ENCODE measurements at places on chromosomes 1 and 21.

GRCh38 chr1:211375949-211376348 lies 49.3 kb downstream of the TRAF5 start:
- no peak for DNase-seq

- no peak for DNase-seq
Observed at GRCh38 chr1:41391834-41392527, 30.7 kb downstream of the FOXO6 start.

GRCh38 chr1:41009466-41009865 lies 12.1 kb downstream of the SLFNL1 start:
- no peak for DNase-seq

GRCh38 chr1:20848162-20848561 lies 61.1 kb upstream of the HP1BP3 start:
- DNase-seq = no peak

DNA sequence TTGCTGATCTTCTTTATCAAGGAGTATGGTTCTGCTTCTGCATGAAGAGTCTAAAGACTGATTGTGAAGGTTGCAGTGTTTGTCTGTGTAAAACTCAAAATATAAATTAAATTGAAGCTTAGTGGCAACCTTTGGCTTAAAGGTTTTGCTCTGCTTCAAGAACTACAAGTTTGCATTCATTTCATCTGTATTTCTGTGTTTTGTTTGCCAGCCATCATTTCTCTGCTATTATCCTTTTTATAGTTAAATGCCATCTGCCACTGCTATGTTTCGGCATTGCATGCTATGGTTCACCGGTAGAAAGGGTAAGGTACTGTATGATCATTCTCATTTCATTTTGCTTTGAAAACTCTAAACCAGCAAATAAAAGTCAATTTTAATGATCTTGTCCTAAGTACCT lies 52.9 kb downstream of the OSBPL9 start:
- DNase-seq = no peak

- DNase-seq = no peak
Observed at GRCh38 chr21:28483301-28484035, 509.2 kb downstream of the LTN1 start.

- no peak for DNase-seq
Observed at GRCh38 chr1:230735447-230735846, 11.7 kb upstream of the CAPN9 start.

GRCh38 chr1:18630511-18631495 lies at the start of gene PAX7:
PAX7 (plus strand) TSS chr1:18630846; CDS start chr1:18631604, 758 bp downstream.
- DNase-seq = no peak

DNA sequence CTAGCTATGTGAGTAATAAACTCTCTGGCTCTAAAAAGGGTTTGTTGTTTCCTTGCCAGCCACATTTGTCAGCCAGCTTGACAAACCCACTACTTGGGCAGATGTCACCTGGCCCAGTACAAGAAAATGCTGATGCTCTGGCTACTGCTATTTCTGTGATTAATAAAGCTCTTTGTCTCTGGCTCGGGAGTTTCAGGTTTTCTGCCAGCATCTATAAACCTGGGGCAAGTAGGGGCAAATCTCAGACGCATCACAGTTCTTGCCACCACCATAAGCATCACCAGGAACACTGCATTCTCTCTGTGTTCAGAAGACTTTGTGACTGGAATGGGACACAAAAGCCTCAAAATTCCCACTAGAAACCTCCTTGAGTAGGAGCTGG lies 2.5 kb downstream of the ITLN2 start:
- DNase-seq = no peak

- no peak for DNase-seq
Observed at GRCh38 chr1:86748622-86749373, 44.4 kb downstream of the SH3GLB1 start.

GRCh38 chr1:18114726-18115410 lies 7.3 kb downstream of the IGSF21 start:
- no peak for DNase-seq

DNA sequence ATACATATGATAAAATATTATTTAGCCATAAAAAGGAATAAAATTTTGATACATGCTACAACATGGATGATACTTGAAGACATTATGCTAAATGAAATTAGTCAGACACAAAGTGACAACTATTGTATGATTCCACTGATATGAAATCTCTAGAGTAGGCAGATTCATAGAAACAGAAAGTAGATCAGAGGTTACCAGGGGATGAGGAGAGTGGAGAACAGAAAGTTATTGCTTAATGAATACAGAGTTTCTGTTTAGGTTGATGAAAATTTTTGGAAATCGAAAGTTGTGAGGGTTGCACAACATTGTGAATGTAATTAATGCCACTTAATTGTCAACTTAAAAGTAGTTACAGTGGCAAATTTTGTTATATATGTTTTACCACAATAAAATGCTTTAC lies 315.7 kb upstream of the USP25 start:
- no peak for DNase-seq

DNA sequence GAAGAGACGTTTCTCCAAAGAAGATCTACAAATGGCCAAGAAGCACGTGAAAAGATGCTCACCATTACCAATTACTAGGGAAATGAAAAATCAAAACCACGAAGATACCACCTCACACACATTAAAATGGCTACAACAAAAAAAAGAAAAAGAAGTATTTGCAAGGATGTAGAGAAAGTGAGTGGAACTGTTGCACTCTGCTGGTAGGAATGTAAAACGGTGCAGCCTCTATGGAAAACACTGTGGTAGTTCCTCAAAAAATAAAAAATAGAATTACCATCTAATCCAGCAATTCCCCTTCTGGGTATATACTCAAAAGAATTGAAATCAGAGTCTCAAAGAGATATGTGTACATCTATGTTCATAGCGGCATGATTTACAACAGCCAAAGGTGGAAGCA lies 115.4 kb upstream of the EDN2 start:
- no peak for DNase-seq

- peak; percentile 83 for DNase-seq
Observed at GRCh38 chr21:45592208-45592619, 50.0 kb upstream of the SLC19A1 start.

DNA sequence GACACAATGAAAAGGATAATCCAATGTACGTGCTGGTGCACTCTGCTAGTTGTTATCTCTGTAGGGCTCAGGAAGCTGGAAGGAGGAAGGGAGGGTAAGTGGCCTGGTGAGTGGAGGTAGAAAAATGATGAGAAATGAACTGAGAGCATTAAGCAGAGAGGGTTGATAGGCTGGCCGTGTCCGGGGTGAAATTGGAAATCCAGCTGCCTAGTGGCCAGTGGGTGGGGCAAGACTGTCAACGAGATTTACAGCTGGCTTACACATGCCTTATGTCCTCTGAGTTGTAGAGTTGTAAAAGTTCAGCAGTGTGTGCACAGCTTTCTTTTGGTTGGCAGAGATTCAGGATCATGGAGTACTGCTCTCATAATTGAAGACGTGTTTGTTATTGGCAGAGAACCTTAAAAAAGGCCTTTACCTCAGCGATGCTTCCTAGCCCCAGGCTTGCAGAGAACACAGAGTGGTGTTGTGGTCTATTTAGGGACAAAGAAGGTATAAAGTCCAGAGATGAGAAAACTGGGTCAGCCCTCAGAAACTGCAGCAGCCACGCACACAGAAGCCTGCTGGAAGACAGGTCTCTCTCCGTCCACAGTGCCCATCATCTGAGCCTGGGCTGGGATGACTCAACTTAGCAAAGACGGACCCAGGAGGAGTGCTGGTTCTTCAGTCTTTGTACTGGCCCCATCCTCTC lies 132.4 kb downstream of the EDEM3 start:
- DNase-seq = no peak

DNA sequence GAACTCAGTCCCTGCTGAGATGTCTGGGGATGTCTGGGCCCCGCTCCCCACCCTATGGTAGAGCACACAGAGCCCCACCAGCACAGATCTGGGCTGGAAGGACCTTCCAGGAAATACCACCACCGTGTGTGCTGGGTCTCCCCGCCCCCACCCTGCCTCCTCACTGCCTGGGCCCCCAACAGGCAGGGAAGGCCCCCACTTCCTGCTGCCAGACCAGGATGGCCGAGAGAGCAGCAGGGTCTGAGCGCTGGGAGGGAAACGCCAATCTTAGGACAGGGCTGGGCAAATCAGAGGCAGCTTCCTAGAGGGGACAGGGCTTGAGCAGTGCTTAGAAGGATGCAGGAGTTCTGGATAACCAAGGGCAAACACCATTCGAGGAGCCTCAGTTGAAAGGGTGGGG lies 11.9 kb downstream of the ADGRB2 start:
- DNase-seq = no peak

DNA sequence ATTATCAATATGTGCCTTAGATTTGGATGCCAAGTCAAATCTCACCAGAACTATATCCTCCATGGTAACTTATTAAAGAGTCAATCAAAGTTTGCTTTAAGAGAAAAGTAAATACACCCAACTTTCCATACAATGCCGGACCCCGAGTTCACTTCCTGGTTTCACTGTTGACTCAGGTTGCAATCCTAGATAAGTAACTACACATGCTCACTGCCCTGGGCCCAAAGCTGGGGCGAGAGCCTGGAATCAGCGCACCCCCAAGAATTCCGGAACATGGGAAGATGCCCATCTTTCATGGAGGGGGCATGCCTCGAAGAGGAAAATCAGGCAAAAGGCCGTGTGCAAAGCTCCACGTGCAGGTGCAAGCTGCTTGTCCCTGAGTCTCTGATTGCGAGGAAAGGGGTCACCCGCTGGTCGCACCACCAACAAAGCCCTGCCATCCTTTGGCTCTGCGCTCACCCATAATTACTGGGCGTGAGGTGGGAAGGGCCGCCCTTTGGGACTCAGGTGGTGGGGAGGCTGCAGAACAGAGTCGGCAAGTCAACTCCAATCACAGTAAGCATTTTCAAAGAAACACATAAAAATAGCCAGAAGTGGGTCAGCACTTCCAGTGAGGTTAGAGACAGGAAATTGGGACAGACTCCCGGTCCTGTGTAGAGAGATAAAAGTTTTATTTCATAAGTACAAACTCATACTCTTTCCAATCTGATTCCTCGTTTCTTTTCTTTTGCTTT lies 167.7 kb downstream of the TOMM20 start:
- no peak for DNase-seq

DNA sequence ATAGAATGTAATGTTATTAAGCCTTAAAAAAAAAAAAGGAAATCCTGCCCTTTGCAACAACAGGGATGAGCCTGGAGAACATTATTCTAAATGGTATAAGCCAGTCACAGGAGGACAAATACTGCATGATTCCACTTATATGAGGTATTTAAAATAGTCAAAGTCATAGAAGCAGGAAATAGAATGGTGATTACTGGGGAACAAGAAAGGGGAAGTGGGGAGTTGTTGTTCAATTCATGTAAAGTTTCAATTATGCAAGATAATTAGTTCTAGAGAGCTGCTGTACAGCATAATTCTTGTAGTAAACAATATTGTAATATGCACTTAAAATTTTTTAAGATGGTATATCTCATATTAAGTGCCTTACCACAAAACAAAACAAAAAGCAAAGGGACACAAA lies 13.2 kb downstream of the FCER1A start:
- no peak for DNase-seq

DNA sequence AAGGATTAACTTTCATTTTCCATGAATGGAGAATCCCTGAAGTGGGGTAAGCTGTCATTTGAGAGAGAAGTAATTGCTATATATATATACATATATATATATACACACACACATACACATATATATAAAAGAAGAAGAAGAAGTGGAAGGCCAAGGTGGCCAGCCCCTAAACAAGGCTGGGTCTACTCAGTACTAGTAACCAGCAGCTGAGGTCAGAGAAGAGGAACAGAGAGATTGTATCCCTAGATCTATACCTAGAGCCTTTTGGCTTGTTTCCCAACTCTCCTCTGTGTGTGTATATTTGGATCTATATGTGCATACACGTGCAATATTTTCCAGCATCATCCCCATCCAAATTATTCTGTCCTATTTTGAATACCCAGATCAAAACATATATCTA lies 5.2 kb downstream of the TNFSF4 start:
- DNase-seq = no peak

- DNase-seq = no peak
Observed at GRCh38 chr1:9031484-9032259, 5.4 kb upstream of the SLC2A7 start.

GRCh38 chr1:76070538-76070937 lies 4.0 kb upstream of the ST6GALNAC3 start:
- no peak for DNase-seq

- peak; percentile 25 for DNase-seq
Observed at GRCh38 chr1:240946926-240947325, 335.0 kb upstream of the GREM2 start.

DNA sequence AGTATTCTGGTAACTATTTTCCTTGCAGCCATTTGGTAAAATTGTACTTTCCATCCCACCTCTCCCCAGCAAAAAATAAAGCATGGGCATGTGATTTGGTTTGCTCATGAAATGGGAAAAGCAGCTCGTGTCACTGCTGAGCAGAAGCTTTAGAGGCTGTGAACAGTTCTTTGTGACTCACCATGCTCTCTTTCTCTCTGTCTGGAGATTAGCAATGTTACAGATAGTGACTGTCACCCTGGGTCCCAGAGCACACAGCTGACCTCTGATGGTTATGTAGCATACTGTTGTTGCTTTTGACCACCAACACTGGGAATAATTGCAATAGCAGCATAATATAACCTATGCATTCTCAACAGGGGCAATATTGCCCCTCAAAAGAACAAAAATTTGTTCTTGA lies 70.6 kb downstream of the RGS2 start:
- DNase-seq = no peak

DNA sequence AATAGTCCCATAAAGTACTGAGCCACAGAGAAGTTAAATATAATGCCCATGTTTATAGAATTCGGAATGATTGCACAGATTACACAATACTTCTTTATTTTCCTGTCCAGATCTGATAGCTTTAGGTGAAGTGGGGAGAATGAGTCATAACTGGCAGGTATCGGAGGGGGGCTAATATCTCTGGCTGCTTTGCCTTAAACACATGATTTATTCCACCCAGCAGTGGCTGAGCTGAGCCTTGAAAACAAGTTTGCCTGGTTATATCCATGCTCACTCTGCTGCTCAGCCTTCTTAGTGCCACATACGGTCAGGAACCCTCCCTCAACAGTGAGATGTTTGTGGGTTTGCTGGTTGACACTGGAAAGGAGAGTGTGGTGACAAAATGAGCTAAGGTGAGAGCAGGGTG lies 119.7 kb upstream of the ZNF648 start:
- no peak for DNase-seq

- peak; percentile 87 for DNase-seq
Observed at GRCh38 chr1:39657923-39658485, 13.9 kb downstream of the NT5C1A start.

- DNase-seq = no peak
Observed at GRCh38 chr1:200909757-200910239, 15.1 kb downstream of the INAVA start.

DNA sequence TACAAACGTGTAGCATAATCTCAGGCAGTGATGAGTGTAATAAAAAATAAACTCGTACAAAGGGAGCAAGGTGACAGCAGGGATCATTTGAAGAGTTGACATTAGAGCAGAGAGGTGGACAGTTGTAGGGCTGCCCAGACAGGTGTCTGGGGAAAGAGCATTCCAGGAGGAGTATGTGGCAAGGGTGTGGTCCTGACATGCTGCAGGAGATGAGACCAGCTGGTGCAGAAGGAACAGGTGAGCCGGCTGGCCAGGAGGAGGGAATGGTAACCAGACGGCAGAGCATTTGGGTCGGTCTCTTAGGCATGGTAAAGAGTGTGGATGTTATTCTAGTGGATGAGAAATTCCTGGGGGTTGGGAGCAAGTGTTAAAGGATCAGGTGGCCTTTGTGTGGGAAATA lies 306.3 kb downstream of the LMX1A start:
- no peak for DNase-seq

- DNase-seq = no peak
Observed at GRCh38 chr1:221963742-221964141, 221.9 kb upstream of the DUSP10 start.
